ENCODE measurements at places on chromosomes 11 and 22.

GRCh38 chr11:128469220-128469619 lies 118.1 kb downstream of the ETS1 start:
- DNase-seq = no peak
- no peak overlapping the region for H3K4me3 ChIP-seq
- H3K36me3 ChIP-seq = peaks cover 5% of the 10 kb centered on the region

GRCh38 chr11:79100093-79100910 lies 340.5 kb downstream of the TENM4 start:
- no peak for DNase-seq
- no peak overlapping the region for H3K4me3 ChIP-seq
- H3K4me1 ChIP-seq = peaks cover 23% of the 10 kb centered on the region
- no peak overlapping the region for H3K27ac ChIP-seq
- H3K27me3 ChIP-seq = no peaks in the 10 kb centered on the region

- no peak overlapping the region for H3K4me3 ChIP-seq
- H3K27ac ChIP-seq = no peak overlapping the region
- H3K4me1 ChIP-seq = peaks cover 8% of the 10 kb centered on the region
These were observed 79.9 kb upstream of the DRD2 start for GRCh38 chr11:113555071-113555619.

DNA sequence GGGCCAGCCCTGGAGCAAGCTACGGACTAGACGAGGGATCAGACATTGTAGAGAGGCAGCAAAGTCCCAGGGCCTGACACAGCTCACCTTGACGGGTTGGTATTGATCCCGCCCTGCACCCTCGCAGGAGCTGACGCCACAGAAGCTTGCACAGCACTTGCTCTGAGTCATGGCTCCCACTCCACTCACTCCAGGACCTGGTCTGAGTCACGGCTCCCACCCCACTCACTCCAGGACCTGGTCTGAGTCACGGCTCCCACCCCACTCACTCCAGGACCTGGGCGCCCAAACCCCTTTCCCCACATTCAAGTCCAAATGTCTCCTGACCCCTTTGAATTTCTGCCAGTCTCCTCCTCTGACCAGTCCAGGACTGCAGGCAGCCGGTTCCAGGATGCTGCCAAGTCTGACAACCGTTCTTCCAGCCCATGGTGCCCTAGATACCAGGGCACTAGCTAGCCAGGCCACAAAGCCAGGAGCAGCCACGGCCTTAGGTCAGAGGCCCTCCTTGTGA lies 6.0 kb upstream of the PNPLA5 start:
- no peak overlapping the region for H3K4me3 ChIP-seq
- no peaks in the 10 kb centered on the region for H3K36me3 ChIP-seq
- no peaks in the 10 kb centered on the region for H3K4me1 ChIP-seq

GRCh38 chr11:47308050-47308823 lies 38.3 kb downstream of the MADD start:
- H3K4me1 ChIP-seq = peaks cover 18% of the 10 kb centered on the region
- H3K36me3 ChIP-seq = peaks cover 74% of the 10 kb centered on the region
- no peak overlapping the region for H3K27ac ChIP-seq
- H3K27me3 ChIP-seq = no peaks in the 10 kb centered on the region

GRCh38 chr11:114027926-114028325 lies 31.6 kb upstream of the ZBTB16 start:
- no peaks in the 10 kb centered on the region for H3K27me3 ChIP-seq
- no peak overlapping the region for H3K4me3 ChIP-seq
- no peaks in the 10 kb centered on the region for H3K36me3 ChIP-seq
- no peak overlapping the region for H3K27ac ChIP-seq

GRCh38 chr22:25882360-25882759 lies 140.4 kb downstream of the MYO18B start:
- no peak for DNase-seq

DNA sequence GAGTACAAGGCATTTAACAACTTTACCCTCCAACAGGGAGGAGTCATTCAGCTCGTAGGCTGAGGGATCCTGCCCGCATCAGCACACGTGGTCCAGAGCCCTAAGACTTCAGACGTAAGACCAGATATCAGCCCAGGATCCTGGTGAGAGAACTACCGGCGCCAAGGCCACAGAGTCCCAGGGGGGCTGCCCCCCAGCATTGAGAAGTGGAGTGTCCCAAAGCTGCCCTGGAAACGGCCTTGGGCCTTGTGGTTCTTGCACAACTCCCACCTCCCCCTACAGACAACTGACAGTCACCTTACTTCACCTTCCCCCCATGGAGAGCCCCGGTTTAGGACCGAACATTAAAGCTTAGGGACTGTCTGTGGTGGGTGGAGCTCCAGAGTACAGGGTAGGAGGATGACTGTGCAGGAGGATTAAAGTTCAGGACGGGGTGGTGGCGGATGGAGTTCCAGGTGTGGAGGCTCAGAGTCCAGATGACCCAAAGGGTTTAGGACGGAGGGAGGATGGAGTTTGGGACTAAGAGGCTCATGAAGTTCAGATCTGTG lies 1.0 kb downstream of the C11orf91 start:
- peaks cover 63% of the 10 kb centered on the region for H3K4me1 ChIP-seq
- DNase-seq = no peak
- no peak overlapping the region for H3K4me3 ChIP-seq
- H3K27ac ChIP-seq = peak overlapping the region; percentile 85
- no peaks in the 10 kb centered on the region for H3K36me3 ChIP-seq

DNA sequence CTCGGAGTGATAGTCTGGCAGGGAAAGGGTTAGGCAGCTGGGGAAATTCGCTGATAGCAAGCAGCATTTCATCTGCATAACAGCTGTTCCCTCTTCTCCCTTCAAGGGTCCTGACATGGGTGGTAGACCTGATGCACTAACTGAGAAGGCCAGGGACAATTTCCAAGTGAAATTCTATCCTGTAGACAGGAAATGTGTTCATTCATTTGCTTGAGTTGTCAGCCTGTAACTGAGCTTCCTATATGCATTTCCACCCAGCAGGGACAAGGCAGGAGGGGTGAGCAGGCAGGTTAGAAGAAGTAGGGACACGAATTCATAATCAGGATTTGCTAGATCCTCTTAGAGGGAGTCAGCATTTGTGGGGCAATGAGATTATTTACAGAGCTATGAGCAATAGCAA lies 154.3 kb upstream of the NCAM1 start:
- no peaks in the 10 kb centered on the region for H3K36me3 ChIP-seq
- H3K27ac ChIP-seq = no peak overlapping the region
- H3K4me1 ChIP-seq = no peaks in the 10 kb centered on the region
- no peak overlapping the region for H3K4me3 ChIP-seq

DNA sequence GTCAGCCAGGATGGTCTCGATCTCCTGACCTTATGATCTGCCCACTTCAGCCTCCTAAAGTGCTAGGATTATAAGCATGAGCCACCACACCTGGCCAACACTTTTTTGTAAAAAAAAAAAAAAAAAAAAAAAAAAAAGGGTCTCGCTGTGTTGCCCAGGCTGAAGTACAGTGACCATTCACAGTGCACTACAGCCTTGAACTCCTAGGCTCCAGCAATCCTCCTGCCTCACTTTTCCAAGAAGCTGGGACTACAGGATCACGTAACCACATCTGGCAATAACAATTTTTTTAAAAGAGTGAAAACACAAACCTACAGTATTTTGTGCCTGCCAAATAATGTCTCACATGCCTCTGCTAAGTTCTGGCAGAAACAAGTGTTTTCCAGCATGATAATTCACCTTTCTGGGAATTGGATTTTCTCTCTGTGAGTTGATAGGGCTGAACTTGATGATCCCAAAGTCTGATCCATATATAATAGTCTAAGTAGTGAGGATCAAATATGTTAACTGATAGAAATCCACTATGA lies 30.6 kb downstream of the ADORA2A start:
- H3K27ac ChIP-seq = no peak overlapping the region
- peaks cover under 1% of the 10 kb centered on the region for H3K4me1 ChIP-seq
- H3K36me3 ChIP-seq = no peaks in the 10 kb centered on the region
- no peak for DNase-seq
- H3K27me3 ChIP-seq = no peaks in the 10 kb centered on the region

GRCh38 chr22:40054486-40054885 lies 59.7 kb downstream of the FAM83F start:
- no peak overlapping the region for H3K4me3 ChIP-seq
- H3K36me3 ChIP-seq = no peaks in the 10 kb centered on the region
- H3K4me1 ChIP-seq = peaks cover 60% of the 10 kb centered on the region
- no peak for DNase-seq
- no peaks in the 10 kb centered on the region for H3K27me3 ChIP-seq

- no peak for DNase-seq
- no peak overlapping the region for H3K27ac ChIP-seq
- no peak overlapping the region for H3K4me3 ChIP-seq
- H3K27me3 ChIP-seq = peaks cover 6% of the 10 kb centered on the region
- no peaks in the 10 kb centered on the region for H3K4me1 ChIP-seq
These were observed 75.0 kb upstream of the TCF20 start for GRCh38 chr22:42345458-42345857.

- peaks cover 3% of the 10 kb centered on the region for H3K4me1 ChIP-seq
- H3K4me3 ChIP-seq = no peak overlapping the region
- no peaks in the 10 kb centered on the region for H3K27me3 ChIP-seq
These were observed 378.8 kb downstream of the ETS1 start for GRCh38 chr11:128208329-128209137.

GRCh38 chr11:64510759-64511158 lies 80.3 kb upstream of the SLC22A12 start:
- DNase-seq = no peak
- H3K4me1 ChIP-seq = no peaks in the 10 kb centered on the region
- H3K36me3 ChIP-seq = no peaks in the 10 kb centered on the region
- peaks cover 19% of the 10 kb centered on the region for H3K27me3 ChIP-seq
- no peak overlapping the region for H3K27ac ChIP-seq

- peaks cover 66% of the 10 kb centered on the region for H3K36me3 ChIP-seq
- H3K27me3 ChIP-seq = no peaks in the 10 kb centered on the region
- peak overlapping the region; percentile 91 for H3K27ac ChIP-seq
These were observed 634 bp downstream of the TIMM8B start for GRCh38 chr11:112085822-112086421.

DNA sequence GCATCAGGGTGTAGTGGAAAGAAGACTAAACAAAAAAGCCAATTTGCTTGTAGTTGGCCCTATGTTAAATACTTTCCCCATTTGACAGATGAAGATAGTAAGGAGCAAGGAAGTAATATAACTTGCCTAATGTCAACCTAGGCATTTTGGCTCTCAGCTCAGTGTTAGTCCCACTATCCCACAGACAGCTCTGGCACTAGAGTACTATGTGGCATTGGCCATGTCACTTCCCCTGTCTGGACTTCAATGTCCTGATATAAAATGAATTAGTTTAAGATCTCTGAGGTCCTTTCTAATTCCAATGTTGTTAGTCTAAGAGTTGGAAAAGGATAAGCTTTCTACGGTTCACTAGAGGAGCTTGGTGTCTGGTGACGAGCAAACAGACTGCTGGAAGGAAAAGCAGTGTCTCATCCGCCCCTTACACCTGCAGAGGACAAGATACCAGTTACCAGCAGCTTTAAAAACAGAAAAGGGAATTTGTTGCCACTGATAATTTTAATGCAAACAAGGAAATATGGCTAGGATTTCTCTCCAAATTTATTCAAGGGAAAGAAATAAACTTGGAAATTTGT lies 92.5 kb downstream of the RELT start:
- DNase-seq = peak; percentile 24
- peak overlapping the region; percentile 92 for H3K27ac ChIP-seq
- H3K4me3 ChIP-seq = no peak overlapping the region
- H3K4me1 ChIP-seq = peaks cover 69% of the 10 kb centered on the region
- no peaks in the 10 kb centered on the region for H3K36me3 ChIP-seq

GRCh38 chr11:66886671-66887221 lies 29.9 kb downstream of the LRFN4 start:
- no peaks in the 10 kb centered on the region for H3K36me3 ChIP-seq
- H3K27ac ChIP-seq = peak overlapping the region; percentile 7
- no peaks in the 10 kb centered on the region for H3K27me3 ChIP-seq
- peaks cover 9% of the 10 kb centered on the region for H3K4me1 ChIP-seq

Measured in gastrocnemius medialis (tissue), 4 donors.